H54 (cell line): ENCODE measurements at places on chromosomes 1 and 21.

- no peak for DNase-seq
These were observed 61.8 kb downstream of the LBR start for GRCh38 chr1:225366018-225366417.

DNA sequence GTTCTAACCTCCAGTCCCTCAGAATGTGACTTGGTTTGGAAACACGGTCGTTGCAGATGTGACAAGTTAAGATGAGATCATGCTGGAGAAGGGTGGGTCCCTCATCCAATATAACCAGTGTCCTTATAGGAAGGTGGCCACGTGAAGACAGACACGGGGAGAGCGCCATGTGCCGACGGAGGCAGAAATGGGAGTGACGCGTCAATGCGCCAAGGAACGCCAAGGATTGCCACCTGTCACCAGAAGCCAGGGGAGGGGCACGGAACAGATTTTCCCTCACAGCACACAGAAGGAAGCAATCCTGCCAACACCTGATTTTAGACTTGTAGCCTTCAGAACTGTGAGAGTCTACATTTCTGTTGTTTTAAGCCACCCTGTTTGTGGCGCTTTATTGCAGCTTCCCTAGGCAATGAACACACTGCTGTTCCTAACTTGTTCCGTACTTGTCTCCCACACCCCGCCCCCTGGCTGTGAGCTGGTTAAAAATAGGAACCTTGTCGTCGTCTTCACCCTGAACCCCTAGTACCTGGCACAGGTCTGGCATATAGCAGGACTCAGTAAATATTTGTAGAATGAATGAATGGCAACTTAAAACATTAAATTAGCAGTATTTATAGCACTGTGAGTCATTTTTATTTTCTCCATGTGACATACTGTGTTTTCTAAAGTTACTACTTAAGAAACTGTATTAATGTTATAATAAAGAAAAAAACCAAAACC lies 14.2 kb downstream of the RIMS3 start:
- DNase-seq: no peak

GRCh38 chr1:42735056-42735455 lies 5.0 kb downstream of the CLDN19 start:
- no peak for DNase-seq

DNA sequence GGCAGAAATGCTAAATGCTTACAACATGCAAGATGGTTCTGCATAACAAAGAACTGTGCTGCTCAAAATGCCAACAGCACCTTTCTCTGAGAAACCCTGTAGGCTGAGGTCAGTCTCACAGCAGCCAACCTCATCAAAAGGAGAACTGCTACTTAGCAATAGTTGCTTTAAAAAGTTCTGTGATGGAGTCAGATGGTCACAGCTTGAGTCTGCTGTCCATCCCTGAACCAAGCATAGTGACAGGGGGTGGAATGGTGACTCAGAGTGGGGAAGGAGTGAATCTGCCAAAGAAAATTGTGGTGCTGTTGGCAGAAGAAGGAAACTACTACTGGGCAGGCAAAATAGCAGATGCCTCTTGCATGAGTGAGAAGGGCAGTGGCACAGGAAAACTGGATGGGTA lies 106.0 kb upstream of the FAM78B start:
- DNase-seq: no peak

DNA sequence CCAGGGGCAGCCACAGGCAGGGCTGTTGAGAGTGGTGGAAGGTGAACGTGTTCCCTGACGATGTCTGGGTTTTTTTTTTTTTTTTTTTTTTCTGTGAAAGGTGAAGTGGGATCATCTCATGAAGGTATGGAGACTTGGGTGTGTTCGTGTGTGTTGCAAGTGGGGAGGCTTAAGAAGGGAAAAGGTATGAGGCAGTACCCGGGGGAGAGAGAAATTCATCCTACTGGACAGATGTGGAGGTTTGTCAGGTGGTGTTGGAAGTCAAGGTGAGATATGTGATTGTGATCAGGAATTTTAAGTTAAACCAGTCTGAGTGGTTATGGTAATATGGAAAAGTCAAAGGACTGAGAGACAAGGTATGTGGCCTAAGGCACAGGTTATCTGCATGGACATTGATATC lies 5.3 kb downstream of the C1orf115 start:
- no peak for DNase-seq

DNA sequence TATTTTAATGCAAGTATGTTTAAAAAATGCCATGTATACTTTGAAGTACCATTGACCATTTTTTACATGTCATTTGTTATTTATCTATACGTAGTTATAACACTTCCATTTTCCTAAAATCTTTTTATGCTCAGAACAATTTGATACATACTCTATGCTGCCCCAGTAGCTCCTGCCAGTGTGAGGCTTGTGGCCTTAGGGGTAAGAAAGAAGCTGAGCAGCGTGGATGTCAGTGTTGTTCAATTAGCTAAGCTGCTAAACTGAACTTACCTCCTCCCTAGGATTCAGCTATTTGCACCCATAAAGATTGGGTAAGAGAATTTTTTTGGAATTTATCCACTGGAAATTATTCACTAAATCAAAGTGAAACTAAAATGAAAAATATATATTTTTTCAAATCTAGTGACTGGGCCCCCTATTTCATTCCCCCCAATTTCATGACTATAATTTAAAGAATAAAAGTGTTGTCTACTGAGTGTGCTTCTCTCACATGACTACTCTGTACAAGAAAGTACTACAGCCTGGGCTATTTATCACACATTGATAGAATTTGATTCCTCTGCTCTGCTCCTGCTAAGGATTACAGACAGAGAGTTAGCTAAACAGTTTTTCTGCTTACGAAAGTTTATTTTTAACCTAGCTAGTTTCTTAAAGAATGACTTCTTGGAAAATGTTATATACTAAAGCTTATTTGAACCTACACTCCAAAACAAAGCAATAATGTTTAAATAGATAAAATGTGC lies 1030.3 kb upstream of the ADGRL4 start:
- DNase-seq: no peak

GRCh38 chr1:248111157-248111556 lies 16.2 kb downstream of the OR2L13 start:
- DNase-seq: no peak

GRCh38 chr1:44941424-44942324 lies 44.7 kb downstream of the EIF2B3 start:
- no peak for DNase-seq

DNA sequence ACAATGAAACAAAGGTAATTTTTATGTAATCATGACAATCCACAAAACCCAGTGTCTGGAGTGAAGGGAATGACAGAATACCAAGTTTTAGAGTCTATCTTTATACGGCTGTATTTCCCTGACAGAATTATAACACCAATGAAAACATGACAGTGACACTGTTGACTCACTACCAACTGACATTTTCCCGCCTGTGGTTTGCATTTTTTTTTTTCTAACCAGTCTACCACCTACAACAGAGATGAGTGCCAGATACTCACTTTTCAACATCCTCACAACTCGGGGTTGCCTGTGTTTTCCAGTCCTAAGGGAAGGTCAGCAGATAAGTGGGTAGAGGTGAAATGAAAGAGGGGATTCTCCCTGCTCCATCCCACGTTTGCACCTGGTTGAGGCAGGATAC lies 118.9 kb downstream of the KCNJ6 start:
- no peak for DNase-seq

DNA sequence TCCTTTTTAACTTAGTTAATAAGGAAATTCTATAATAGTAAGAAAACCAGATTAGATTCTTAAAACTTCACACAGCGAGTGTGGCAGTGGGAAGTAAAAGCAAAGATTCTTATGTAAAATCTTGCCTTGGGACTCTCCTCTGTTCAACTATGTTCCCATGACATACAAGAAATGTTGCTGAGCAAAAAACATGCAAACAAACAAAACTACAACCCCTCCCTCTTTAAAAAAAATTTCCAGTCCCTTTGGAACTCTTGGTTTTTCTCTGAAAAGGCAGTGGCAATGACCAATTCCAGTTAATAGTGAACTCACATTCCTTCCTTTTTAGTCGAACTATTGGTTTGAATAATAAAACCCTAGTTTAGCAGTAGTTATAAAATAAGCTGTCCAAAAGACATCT lies 453.1 kb upstream of the ZRANB2 start:
- no peak for DNase-seq

- no peak for DNase-seq
These were observed 5.4 kb downstream of the HSD11B1 start for GRCh38 chr1:209710093-209710492.

- no peak for DNase-seq
These were observed 3.1 kb downstream of the PRDM2 start for GRCh38 chr1:13703128-13703513.

- no peak for DNase-seq
These were observed 150.1 kb downstream of the PBX1 start for GRCh38 chr1:164709126-164709525.

DNA sequence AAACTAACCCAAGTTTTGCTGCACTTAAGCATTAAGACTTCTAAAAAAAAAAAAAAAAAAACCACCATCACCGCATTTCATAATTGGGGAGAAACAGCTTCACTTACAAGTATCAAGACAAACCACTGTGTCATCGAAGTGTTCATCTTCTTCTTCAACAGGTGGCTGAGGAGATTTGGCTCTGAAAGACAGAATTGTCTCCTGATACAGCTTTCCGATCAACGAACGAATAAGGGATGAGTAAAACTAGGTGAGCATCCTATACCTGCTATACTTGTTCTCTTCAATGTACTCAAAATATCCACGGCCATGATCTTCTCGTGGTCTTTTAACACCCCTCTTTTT lies 2.0 kb downstream of the HNRNPU start:
- DNase-seq: no peak

DNA sequence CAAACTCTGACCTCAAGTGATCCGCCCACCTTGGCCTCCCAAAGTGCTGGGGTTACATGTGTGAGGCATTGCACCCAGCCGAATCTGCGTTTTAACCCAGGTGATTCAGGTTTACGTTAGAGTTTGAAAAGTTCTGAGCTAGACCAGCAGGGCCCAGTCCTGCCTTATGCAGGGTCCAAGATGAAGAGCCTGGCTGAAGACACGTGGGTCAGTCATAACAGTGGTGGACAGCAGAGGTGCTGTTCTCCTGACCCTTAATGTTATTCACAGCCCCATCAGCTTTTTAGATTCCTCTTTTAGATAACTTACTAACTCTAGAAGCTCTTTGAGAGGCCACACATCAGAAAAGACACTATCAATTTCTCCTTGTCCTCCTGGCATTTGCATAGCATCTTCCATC lies 50.0 kb downstream of the GNG4 start:
- DNase-seq: no peak

DNA sequence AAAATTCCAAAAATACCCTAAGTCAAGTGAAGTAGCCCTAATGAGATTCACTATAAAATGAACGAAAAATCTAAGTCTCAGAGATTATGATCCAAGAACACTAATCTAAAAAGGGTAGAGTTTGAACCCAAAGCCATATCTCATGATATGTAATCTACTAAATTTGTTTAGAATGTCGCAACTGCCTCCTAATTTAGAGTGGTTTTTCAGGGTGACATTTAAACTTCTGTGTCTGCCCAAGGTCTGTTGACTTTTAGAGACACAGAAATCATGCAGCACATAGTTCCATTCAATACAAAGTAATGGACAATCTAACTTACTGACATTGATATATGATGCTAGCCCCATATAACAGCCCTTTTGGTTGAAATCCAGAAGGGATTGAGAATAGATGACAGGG lies 28.9 kb downstream of the FMO3 start:
- no peak for DNase-seq
